Activated naive CD4-positive, alpha-beta T cell (primary cell): ENCODE measurements at places on chromosomes 3 and 15.

DNA sequence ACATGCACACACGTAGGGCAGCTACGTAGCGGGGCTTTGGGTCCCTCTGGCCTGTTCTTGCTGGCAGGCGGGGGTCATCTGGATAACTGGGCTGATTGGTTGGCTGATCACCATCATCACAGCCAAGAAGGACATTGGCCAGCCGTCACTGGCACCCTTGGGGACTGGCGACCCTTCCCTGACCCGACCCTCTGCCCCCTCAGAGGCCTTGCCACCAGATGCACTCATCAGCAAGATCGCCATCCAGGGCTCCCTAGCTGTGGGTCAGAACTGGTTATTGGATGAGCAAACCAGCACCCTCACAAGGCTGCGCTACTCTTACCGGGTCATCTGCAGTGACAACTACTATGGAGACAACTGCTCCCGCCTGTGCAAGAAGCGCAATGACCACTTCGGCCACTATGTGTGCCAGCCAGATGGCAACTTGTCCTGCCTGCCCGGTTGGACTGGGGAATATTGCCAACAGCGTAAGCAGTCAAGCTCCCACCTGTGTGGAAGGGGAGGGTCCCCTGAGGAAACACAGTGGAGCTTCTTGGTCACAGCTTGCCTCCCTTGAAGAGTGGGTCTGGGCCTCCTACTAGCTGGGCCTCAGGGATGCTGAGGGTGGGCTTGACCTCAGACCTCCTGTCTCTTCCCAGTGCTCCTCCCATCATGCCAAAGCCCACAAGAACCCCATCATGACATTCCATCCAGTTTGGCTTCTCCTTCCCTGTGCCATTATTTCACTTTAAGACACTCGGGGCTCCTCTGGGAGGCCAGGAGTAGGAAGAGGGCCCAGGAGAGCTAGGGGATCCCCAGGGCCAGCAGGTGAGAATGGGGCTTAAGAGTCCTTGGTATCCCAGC, 2.4 kb downstream of the DLL4 start:
- DNase-seq: no peak

DNA sequence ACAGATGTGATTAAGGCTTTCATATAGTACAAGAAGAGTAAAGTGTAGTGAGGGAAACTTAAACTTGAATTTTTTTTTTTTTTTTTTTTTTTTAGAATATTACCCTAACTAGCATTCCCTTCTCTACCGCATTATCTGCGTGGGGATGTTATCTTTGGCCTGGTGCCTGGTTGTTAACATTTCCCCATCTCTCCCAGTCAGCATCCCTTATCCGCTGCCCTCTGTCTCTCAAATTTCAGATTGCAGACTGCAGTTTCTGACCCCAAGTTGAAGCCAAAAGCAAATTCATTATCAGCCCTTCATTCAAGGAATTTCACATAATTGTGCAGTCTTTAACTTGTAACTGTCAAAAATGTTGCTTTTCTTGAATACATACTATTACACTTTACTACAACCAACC, 353.0 kb downstream of the PLOD2 start:
- DNase-seq: no peak

GRCh38 chr15:69834267-69834666, 263.4 kb downstream of the TLE3 start:
- DNase-seq: no peak

DNA sequence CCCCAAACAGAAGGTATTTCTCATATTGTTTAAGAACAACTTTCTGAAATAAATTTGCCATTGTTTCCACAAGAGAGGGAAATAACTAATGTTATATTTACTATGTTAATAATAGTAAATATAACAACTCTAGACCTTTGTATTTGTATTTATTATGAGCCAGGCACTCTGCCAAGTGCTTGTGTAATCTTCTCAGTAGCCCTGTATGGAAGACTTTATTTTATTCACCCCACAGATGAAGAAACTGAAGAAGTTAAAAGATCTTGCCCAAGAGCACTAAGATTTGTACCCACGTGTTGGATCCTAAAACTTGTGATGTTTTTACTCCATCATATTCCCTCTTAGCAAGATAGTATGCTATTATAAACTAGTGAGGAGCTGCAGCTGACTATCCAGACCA, 12.0 kb upstream of the GNB4 start:
- DNase-seq: no peak

GRCh38 chr3:114404590-114404989, 110.8 kb downstream of the TIGIT start:
- DNase-seq: no peak
